ENCODE measurements at places on chromosomes 7 and 10. TPM values are rescaled to one million over a fixed set of nuclear protein-coding genes. Genes with fewer than 3 reads are reported as not detected.

The ZNF394 gene
- total RNA-seq: 19.9 TPM

The GIMAP6 gene
- 18.7 TPM for total RNA-seq

The CALML3 gene
- not detected for total RNA-seq

The SMO gene
- total RNA-seq: 35.9 TPM

The PILRA gene
- 1.3 TPM for total RNA-seq

The INHBA gene
- total RNA-seq: 9.0 TPM

The PKD2L1 gene
- 0.04 TPM for total RNA-seq

The EPHB6 gene
- total RNA-seq: 2.8 TPM

The PTPN20 gene
- 0.53 TPM for total RNA-seq

The P4HA1 gene
- total RNA-seq: 74.8 TPM

The C7orf57 gene
- total RNA-seq: 0.09 TPM

The BCCIP gene
- 42.5 TPM for total RNA-seq

The RTKN2 gene
- total RNA-seq: 2.4 TPM

The C10orf143 gene
- total RNA-seq: 1.1 TPM

The TAS2R41 gene
- not detected for total RNA-seq

The XRCC2 gene
- total RNA-seq: 3.5 TPM

The PILRB gene
- 13.9 TPM for total RNA-seq

The HOXA1 gene
- total RNA-seq: 0.58 TPM

The NUTM2E gene
- 0.35 TPM for total RNA-seq

The PNLIPRP3 gene
- total RNA-seq: 0.04 TPM

The IDI2 gene
- not detected for total RNA-seq

The ACSL5 gene
- 1.7 TPM for total RNA-seq

The GPR85 gene
- 1.2 TPM for total RNA-seq

The STRIP2 gene
- total RNA-seq: 5.2 TPM

The MBL2 gene
- not detected for total RNA-seq

The OR6B1 gene
- total RNA-seq: not detected

The HABP2 gene
- 0.04 TPM for total RNA-seq

The ADRA2A gene
- 2.3 TPM for total RNA-seq

The IKZF1 gene
- 1.6 TPM for total RNA-seq

The VIPR2 gene
- 8.5 TPM for total RNA-seq

The OR9A2 gene
- total RNA-seq: 0.18 TPM

The TFPI2 gene
- total RNA-seq: 3.9 TPM

The HTRA1 gene
- total RNA-seq: 219 TPM

The TIMM23 gene
- 50.7 TPM for total RNA-seq

The ATRNL1 gene
- total RNA-seq: 7.1 TPM

The AGR2 gene
- 7.2 TPM for total RNA-seq

The AOAH gene
- total RNA-seq: 3.7 TPM

The TLX1 gene
- total RNA-seq: not detected

The ZNF239 gene
- total RNA-seq: 8.2 TPM

The TCAF2 gene
- total RNA-seq: 9.4 TPM

The FAM25C gene
- not detected for total RNA-seq

Data from muscle of leg (tissue), 16 donors.